CD4-positive, alpha-beta T cell treated with Interleukin-10 for 1 hour (primary cell): ENCODE measurements at places on chromosomes 5 and 9.

DNA sequence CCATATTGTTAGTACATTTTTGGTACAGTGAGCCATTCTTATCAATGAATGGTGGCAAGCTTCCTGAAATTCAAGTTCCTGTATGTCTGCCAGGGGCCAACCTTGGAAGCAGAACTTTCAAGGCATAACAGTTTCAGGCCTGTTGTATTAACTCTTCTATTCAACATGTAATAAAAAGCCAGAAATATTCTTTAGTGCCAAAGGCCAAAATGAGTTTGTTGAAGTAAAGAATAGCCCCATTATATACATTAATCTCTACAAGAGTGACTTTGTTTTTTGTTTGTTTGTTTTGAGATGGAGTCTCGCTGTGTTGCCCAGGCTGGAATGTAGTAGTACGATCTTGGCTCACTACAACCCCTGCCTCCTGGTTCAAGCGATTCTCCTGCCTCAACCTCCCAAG is 321.3 kb downstream of the KDM4C start:
- DNase-seq: no peak

GRCh38 chr5:93117751-93118531 is 463.1 kb downstream of the NR2F1-AS1 start:
- no peak for DNase-seq

DNA sequence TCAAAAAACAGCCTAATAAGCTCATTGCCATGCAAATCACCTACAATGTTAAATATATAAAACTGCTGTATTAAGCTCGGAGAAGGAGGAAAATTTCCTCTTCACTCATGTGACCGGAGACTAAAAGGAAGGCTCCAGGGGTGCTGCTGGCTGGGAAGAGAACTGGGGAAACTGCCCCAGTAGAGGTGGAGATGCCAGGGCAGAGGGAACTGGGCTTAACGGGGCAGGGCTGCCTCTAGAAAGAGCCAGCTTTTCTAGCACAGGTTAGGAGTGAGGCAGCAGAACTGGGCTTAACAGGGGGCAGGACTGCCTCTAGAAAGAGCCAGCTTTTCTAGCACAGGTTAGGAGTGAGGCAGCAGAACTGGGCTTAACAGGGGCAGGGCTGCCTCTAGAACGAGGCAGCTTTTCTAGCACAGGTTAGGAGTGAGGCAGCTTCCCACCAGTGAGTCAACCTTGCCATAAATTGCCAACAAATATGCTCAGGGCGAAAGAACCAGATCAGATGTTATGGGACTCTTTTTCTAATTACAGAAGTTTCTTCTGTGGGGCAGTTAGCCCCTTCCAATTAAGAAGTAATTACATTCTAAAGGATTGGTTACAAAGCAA is 115.3 kb downstream of the FANCC start:
- no peak for DNase-seq

GRCh38 chr9:126915281-126915816 is 767 bp downstream of the RALGPS1 start:
- peak; percentile 63 for DNase-seq

DNA sequence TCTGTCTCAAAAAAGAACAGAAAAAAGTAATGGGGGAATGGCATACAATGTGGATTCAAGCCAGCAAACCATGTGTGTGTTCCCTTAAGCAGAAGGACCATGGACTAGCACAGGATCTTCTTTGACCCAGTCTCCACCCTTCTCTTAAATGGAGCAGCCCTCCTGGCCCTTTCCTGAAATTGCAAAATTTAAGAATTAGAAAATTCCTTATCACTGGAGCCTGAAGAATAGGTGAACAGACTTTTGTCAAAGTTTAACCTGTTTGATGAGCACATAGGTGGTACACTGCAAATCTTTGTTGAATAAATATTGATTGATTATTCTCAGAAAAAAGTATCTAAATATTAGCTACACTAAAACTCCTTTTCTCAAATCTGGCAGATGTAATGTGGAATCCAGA is 12.6 kb downstream of the DMGDH start:
- DNase-seq: no peak

DNA sequence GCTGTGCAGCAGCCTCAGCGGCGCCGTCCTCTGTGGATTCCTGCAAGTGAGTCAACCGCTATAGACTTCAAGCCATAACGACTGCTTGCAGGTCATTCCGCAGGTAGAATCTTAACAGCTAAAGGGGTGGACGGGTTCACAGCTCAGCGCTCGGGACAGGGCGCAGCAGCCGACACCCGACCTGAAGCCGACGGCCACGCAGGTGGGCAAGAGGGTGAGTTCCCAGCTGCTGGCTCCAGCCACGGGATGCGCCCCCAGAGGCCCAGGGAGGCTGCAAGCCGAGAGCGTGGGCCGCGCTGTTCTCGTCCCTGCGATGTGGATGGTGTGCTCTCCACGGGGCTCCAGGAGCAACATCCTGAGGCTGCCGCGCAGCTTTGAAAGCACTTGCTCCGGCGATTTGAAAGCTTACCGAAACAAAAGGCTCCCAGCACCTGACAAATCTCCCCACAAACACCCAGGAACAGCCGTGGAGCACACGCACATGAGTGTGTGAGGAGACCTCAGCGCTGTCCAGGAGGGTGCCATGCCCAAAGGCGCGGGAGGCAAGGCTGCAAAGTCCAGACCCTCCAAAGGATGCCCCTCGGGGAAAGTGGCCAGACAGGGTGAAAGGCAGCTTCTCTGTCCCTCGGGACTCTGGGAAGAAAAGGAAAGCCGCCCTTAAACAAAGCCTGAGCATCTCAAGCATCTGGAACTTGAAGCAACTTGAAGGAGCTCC is 48.7 kb downstream of the EXD3 start:
- DNase-seq: no peak

DNA sequence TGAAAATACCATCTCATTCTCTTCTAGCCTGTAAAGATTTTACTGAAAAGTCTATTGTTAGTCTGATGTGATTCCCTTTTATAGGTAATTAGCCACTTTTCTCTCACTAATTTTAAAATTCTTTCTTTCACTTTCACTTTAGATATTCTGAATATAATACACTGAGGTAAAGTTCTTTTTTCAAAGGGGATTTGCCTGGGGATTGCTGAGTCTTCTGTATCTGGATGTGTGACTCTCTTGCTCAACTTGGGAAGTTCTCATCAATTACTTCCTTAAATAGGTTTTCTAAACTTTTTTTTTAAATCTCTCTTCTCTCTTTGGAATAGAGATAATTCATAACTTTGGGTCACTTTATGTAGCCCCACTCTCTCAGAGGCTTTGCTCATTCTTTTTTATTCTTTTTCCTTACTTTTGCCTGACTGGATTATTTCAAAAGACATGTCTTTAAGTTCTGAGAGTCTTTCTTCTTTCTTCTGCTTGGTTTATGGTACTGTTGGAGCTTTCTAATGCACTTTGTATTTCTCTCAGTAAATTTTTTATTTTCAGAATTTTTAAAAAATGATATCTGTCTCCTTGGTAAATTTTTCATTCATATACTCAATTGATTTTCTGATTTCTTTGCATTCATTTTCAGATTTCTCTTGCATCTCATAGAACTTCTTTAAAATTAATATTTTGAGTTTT is 55.9 kb upstream of the IL12B start:
- DNase-seq: no peak

- DNase-seq: no peak
Measured at GRCh38 chr9:23621924-23622323, 204.1 kb downstream of the ELAVL2 start.

- DNase-seq: no peak
Measured at GRCh38 chr9:130791303-130791894, 43.7 kb upstream of the ABL1 start.
